ENCODE measurements at places on chromosomes 2 and 18.

DNA sequence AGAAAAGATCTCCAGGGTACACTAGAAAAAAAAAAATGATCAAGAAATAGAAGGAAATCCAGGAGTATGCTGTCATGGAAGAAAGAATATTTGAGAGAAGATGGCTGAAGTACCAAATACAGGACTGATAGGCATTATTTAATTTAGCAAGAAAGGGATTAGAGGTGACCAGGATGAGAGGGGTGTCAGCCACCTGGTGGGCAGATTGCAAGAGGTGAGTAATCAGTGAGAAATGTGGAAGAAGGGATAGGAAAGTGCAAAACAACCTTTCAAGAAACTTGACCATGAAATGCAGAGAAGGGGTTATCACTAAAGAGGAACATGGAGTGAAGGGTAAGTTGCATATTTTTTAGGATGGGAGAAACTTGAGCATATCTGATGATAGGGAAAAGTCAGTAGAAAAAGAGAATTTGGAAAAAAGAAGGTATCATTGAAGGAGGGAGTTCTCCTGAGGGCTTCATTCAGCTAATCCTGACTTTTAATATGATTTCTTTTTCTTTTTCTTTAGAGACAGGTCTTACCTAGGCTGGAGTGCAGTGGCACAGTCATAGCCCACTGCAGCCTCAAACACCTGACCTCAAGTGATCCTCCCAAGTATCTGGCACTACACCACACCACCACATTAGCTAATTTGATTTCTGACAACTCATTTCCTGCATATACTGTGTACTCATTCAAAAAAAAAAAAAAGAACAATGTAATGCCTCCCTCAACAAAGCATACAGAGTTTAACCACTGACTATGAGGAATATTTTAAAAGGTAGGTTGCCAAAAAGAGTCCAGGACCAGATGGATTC is 101.3 kb downstream of the LRP2 start:
- DNase-seq = no peak

- DNase-seq = no peak
Observed at GRCh38 chr2:171163261-171163660, 2.6 kb upstream of the TLK1 start.

DNA sequence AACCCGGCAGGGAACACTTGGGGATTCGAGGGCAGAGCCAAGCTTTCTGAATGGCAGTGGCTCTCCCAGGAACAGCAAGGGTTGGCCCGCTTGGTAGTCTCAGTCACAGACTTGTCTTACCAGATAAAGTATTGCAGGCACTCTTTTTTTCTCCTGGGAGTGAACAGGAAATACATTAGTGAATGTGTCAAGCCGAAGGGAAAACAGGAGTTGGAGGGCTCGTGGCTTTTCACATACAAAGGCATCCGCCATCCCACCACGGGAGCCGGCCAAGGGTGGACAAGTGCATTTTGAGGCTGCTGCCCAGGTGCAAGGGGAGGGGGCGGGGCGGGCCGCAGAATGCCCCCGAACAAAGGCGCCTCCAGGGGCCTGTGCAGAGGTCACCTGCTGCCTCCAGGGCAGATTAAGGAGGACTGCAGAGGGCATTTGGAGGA is 163.3 kb upstream of the SIX3 start:
- DNase-seq = no peak

GRCh38 chr2:230441227-230441897 is 25.4 kb downstream of the SP100 start:
- DNase-seq = no peak

DNA sequence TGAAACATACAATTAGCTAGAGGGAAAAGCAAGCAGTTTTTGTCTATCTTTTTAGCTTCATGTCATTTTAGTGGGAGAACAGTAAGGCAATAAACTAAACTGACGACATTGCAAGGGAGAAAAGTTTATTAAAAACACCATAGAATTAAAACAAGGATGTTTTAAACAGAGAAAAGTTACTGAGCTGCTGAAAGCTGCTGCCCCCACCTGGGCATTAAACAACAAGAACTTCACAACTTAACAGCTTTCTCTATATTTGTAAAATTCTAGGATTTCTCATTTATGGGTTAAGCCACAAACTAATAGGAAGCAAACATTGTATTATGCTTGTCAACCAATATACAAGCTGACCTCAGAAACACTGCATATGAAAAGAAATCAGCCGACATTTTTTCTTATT is 289.2 kb downstream of the ERBB4 start:
- no peak for DNase-seq

DNA sequence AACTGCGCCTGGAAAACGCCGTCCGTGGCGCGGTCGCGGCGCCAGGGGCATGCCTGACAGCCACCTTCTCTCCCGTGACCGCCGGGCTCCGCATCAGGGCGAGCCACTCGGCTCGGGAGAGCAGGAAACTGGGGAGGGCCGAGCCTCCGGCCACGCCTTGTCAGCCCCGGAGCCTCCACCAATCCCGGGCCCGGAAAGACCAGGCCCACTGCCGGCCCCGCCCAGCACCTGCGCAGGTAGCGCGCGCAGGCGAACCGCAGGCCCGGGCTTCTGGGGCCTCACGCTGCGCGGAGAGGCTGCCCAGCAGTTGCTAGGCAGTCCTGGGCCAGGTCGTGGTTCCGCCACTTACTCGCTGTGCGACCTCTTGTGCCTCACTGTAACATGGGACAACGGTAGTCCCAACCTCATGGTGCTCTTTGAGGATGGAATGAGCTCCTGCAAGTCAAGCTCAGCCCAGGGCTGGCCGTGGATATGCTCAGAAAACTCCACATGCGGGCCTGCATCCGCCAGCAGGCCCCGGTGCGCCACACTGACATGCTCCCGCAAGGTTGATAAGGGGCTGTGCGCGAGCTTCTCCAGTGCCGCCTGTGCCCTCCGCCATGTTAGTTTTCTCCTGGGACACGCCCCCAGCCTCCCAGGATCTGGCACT is 97.1 kb downstream of the INHBB start:
- DNase-seq = peak; percentile 47

- DNase-seq = no peak
Observed at GRCh38 chr18:31104444-31104843, 2.2 kb upstream of the DSC2 start.

DNA sequence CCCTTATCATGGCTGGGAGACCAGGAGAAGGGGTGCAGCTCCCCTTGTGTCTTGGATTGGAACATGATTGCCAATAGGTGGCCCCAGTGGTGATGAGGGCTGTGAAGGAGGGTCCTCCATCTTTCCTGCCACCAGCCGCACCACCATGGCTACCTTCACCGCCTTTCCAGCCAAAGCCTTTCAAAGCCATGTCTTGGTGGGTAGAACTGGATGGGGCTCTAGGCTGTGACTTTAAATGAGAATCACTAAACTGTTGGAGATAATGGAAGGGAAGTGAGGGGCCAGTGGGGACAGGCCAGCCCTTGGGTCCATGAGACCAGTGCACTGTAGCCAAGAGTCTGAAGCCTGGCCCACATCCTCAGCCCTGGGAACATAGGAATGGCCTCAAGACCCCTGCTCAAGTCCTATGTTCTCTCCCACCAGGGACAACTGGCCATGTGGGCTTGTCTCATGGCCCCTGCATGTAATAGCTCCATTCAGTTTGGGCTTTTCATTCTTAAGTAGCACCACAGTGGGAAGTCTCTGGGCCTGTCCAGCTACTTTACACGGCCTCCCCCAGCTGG is 345.7 kb downstream of the DYSF start:
- DNase-seq = no peak

DNA sequence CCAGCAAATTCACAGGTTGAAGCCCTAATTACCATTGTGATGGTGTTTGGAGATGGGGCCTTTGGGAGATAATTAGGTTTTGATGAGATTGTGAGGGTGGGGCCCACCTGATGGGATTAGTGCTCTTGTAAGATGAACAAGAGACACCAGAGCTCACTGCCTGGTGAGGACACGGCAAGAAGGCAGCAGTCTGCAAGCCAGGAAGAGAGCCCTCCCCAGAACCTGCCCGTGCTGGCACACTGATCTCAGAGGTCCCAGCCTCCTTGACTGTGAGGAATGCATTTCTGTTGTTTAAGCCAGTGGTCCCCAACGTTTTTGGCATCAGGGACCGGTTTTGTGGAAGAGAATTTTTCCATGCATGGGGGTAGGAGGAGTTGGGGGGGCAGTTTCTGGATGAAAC is 240.7 kb downstream of the KLHL29 start:
- no peak for DNase-seq

GRCh38 chr2:49177194-49177593 is 22.9 kb upstream of the FSHR start:
- no peak for DNase-seq

GRCh38 chr2:201949181-201949926 is 84.3 kb upstream of the FZD7 start:
- DNase-seq = no peak

GRCh38 chr2:56084111-56084901 is 99.5 kb upstream of the CCDC85A start:
- DNase-seq = no peak

DNA sequence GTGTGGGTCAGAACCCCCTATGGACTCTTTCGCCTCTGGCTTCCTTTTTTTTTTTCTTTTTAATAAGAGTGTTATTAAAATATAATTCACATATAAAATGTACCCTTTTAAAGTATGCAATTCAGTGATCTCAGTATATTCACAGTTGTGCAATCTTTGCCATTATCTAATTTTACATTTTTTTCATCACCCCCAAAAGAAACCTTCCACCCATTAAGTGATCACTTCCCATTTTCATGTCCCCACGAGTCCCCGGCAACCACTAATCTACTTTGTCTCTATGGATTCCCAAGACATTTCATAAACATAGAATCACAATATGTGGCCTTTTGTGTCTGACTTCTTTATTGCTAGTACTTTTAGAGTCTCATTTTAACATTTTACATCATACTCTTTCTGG is 38.7 kb upstream of the ANXA4 start:
- DNase-seq = no peak

DNA sequence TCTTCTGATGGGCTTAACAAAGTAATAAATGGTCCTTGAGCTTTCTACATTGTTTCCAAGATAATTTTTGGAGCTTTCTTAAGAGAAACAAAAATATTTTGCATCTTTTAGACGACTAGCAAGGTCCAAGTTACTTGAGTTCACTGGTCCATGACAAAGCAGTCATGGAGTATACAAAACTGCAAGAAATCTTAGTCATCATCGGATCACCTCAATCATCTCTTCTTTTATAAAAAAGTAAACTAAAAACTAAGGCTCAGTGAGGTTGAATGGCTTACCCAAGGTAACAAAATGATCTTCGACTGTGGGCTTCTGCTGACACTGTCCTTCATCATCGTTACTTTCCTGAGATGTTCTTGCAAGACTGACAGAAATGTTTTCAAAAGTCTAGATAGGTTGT is 11.9 kb downstream of the FIGN start:
- no peak for DNase-seq

DNA sequence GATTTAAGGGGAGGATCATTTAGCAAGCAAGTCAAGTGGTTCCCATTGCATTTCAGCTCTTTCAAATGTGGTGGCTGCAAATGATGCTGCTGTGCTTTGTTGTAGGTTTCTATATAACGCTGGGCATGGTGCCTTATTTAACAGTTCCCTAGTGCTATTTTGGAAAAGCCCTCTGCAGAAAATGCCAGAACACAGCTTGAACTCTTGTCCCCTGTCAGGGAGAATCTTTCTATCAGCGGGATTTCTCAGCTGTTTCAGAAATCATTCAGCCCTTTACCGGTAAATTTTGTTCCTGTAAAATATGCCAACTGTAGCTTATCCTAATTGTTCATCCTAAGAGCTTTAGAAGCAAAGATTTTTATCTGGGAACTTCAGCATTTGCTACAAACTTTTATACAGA is 77.8 kb upstream of the DTNA start:
- DNase-seq = no peak

- peak; percentile 34 for DNase-seq
Observed at GRCh38 chr2:240570531-240571313, 2.4 kb downstream of the RNPEPL1 start.

DNA sequence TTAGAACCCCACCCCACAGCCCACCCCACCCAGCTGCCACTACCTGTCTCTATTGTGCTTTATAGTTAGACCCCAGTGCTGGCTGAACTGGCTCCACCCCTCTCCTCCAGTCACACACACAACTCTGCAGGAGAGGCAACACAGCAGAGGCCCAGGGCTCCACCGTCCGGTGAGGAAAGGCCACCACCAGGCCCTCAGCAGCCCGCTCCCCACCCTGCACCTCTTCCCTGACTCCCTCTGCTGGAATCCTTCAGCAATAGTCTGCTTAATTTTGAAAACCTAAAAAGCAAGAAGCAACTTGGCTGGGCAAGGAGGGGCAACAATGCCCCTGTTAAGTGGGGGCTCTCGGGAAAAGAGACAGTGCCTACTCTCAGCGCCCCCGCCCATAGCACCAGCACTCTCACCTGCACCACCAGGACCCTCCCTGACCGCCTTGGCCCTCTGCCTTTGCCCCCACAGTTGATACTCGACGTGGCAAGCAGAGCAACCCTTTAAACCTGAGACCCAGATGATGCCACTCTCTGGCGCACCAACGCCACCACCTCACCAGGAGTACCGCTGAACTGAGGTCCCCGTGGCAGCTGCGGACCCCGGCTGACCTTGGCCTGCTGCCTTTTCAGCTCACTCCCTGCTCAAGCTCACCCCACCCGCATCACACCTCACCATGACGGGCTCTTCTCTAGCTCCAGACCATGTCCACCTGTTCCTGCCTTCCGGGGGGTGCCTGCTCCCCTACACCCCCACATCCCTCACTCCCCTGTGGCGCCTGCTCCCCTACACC is 45.7 kb downstream of the NDUFA10 start:
- DNase-seq = no peak

GRCh38 chr2:96116879-96117533 is 635 bp upstream of the ADRA2B start:
- DNase-seq = peak; percentile 85

- no peak for DNase-seq
Observed at GRCh38 chr2:63438181-63438580, 150.1 kb downstream of the WDPCP start.

- DNase-seq = no peak
Observed at GRCh38 chr2:137992039-137992646, 27.9 kb downstream of the HNMT start.

DNA sequence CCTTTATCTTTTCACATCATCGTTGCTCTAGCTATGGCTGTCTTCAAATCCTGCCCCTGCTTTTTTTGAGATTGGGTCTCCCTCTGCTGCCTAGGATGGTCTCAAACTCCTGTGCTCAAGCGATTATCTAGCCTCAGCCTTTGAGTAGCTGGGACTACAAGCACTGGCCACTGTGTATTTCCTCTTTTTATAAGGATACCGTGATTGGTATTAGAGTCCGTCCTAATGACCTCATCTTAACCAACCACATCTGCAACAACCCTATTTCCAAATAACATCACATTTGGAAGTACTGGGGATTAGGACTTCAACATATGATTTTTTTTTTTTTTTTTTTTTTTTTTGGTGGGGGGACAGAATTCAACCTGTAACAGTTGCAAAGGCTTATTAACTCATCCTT is 9.1 kb downstream of the RESP18 start:
- DNase-seq = no peak

GRCh38 chr2:8216397-8216796 is 465.5 kb upstream of the ID2 start:
- no peak for DNase-seq

Measured in activated T-cell treated with anti-CD3 and anti-CD28 coated beads, Interleukin-2, amount 50 U/mL, for 24 hours (primary cell).